ENCODE measurements at places on chromosomes 2 and 18. TPM values are rescaled to one million over a fixed set of nuclear protein-coding genes. Genes with fewer than 3 reads are reported as not detected.

Gene MEMO1
- total RNA-seq, result 75.3 TPM

GRCh38 chr2:28428486-28428885 lies 35.8 kb downstream of the FOSL2 start:
- DNase-seq, result no peak

DNA sequence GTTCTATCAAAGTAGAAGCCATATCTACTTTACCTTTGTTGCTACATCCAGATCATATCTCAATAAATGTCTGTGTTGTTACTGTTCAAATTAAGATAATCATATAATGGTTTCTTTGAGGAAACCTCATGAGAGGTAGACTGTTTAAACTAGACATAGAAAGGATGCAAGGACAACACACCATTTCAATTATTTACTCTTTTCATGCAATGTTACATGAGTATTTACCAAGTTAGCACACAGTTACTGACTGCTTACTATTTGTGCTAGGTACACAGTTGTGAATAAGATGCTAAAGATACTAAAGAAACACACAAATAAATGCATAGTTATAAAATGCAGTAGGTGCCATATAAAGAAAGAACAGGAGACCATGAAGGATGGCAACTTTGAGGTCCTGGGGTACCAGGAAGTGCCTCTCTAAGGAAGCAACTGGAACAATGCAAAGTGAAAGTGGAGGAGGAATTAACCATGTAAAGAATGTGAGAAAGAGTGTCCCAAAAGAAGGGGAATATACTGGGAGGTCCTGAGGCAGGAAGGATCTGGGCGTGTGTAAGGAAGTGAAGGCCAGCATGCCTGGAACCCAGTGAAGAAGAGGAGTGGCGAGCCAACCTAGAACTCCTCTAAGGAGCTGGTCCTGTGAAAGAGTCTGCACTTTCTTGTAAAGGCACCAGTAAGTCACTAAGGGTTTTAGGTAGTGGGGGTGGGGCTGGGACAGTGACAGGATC lies 39.4 kb downstream of the RBMS1 start:
- DNase-seq, result no peak

Gene HJURP
- 5.8 TPM for total RNA-seq

GRCh38 chr2:74851191-74851566 lies 17.3 kb downstream of the HK2 start:
- DNase-seq, result no peak

DNA sequence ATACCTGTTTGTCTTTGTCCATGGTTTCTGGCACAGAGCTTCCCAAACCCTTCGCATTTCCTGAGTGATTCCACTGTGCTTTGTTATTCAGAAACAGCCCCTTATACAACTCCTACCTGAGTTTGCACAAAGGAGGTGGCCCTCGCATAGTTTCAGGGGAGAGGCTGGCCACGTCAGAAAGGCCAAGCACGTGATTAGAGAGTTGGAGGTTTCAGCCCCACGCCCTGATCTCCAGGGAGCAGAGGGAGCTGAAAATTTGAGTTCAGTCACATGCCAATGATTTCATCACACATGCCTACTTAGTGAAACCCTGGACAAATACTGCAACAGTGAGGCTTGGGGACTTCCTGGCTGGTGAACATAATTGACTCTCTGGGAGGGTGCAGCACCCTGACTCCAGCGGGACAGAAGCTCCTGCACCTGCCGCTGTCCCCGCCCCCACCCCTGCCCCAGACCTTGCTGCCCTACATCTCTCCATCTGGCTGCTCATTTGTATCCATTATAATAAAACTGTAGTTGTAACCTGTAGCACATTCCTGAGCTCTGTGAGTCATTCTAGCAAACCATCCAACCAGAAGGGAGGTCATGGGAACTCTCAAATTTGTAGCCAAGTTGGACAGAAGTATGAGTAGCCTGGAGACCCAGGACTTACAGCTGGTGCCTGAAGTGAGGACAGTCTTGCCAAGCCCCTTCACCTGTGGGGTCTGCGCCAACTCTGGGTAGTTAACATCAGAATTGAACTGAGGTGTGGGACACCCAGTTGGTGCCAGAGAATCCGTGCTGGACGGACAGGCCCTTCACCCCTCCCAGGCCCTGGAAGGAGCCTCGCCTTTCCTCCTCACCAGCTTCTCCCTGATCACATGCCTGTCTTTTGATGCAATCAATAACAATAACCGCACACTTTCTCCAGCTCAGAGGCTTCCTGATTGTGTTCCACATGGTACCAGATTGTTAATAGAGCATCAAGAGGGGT lies 224.3 kb downstream of the ANAPC1 start:
- DNase-seq, result no peak

GRCh38 chr2:175441181-175441761 lies 259.8 kb upstream of the ATP5MC3 start:
- no peak for DNase-seq

DNA sequence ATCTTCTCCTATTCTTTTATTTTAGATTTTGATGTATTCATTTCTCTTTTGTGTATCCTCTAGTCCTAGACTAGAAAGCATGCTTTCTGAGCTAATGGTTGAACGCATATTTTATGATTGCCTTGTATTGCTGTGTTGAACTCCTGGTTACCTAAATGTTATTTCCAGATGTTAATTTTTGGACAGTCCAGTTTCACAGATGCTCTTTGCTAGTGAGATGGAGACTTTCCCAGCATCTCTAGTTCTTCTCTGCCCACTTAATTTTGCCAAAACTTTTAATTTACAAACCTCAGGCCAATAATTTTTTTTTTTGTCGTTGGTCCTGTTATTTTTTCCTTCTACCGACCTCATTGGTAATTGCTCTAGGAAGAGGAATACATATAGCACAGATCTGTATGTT lies 153.2 kb downstream of the HAUS1 start:
- DNase-seq, result no peak

Gene IGFBP5
- total RNA-seq, result 2.7 TPM

DNA sequence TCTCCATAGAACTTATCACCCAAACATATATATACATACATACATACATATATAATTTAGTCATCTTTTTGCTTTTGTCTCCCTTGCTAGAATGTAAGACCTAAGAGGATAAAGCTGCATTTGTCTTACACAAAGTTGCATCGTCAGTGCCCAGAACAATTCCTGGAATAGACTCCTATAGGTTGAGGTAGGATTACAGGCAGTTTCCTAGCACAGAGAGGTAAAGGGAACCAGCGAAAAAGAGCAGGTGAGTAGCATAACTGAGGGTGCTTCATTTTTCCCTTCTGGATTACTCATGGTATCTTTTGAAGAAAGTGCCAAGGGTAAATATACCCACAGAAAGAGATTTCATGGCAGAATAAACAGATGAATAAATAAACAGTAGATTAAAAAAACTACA lies 68.1 kb upstream of the AMMECR1L start:
- DNase-seq, result no peak

Gene GBX2
- total RNA-seq, result not detected

Gene DBI
- 99.8 TPM for total RNA-seq

DNA sequence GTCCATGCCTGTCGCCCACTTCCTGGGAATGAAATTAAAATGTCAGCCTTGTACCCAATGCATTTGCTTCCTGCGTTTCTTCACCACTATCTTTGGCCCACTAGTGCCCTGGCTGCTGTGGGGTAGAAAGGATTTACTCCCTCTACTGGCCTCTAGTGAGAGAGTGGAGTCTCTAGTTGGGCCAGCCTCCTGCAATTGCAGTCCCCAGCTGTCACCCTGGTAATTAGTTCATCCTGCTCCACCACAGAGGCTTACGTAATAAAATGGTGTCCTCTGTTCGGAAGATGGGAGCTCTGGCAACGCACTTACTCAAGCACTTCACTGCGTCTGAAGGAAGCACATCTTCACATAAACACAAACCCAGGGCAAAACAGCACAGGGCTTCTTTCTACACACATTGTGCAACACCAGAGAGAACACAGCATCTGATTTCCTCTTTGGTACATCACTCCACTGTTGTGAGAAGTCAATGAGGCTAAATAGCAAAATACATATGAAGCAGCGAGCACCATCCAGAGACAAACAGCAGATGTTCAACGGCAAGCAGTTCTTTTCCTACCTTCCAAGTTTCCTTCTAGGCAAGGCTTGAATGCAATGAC lies 274.6 kb downstream of the LRATD1 start:
- DNase-seq, result no peak

Gene SNORC
- 1.7 TPM for total RNA-seq

- DNase-seq, result no peak
Measured at GRCh38 chr2:134161170-134161547, 92.7 kb upstream of the MGAT5 start.

Gene FABP1
- total RNA-seq, result 0.40 TPM

DNA sequence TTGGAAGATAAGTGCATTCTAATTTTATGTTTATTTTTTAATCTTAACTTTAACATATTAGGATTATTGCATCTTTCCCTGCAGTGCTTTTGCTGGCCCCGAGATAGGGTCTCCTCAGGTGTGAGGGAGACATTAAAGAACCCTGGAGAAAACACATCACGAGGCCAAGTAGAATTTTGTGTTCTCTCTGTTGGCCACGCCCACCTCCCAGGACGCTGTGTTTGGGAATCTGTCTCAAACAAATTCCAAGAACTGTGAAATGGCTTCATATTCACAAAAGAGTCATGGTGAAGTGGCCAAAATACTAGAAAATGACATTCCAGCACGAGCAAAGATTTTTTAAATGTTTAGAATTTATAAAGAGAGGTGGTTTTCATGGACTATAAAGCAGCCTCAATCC lies 27.3 kb downstream of the RNF144A start:
- DNase-seq, result no peak

DNA sequence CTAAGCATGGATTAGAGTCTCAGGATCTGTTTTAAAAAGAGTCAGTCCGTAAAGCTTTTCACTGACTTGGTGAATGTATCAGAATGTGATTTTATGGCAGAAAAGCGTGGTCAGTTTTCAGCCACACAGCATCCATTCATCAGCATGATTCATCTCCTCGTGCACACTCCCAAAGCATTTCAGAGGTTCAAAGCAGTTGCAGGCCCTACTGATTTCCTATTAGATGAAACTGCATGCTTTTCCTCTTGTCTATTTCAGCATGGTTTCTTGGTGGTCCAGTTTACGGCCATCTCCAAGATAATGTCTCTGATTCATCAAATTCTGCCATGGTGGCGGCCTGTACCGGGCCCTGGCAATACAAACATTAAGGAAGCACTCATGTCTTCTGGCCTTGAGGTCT lies 4.8 kb upstream of the PARD6G start:
- no peak for DNase-seq

Gene CFAP53
- 0.14 TPM for total RNA-seq

Gene ZNF397
- total RNA-seq, result 14.3 TPM

Gene LGALSL
- 0.73 TPM for total RNA-seq

- DNase-seq, result no peak
Measured at GRCh38 chr2:234146087-234146826, 95.8 kb downstream of the SPP2 start.

Gene LHCGR
- total RNA-seq, result not detected

Gene FEV
- not detected for total RNA-seq

Gene RAD51AP2
- total RNA-seq, result not detected

GRCh38 chr2:205261516-205262020 lies 420.7 kb upstream of the NRP2 start:
- no peak for DNase-seq

- DNase-seq, result no peak
Measured at GRCh38 chr2:196719110-196719872, 79.8 kb downstream of the CCDC150 start.

- no peak for DNase-seq
Measured at GRCh38 chr2:231297108-231297908, 98.2 kb upstream of the B3GNT7 start.

DNA sequence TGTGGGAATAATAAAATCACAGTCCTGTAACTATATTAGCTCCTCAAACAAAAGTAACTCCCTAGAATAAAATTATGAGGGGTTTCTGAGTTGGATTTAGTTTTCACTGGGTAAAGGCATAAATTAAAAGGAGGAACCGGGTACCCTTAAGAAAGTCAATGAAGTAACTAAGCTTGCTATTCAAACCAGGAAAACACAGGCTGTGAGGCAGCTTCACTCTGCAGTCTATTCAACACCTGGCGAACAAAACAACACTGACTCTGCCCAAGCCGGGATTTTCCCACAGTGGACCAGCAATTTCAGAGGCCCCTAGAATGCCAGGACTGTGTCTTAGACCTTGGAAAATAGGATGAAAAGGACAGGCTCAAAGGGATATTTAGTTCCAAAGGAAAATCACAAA lies 24.6 kb upstream of the CREB1 start:
- DNase-seq, result no peak

- no peak for DNase-seq
Measured at GRCh38 chr2:85854166-85854509, 34.7 kb downstream of the ST3GAL5 start.

Gene RIT2
- not detected for total RNA-seq

GRCh38 chr2:40199771-40200170 lies 252.1 kb downstream of the SLC8A1 start:
- DNase-seq, result no peak

Gene CREG2
- not detected for total RNA-seq

DNA sequence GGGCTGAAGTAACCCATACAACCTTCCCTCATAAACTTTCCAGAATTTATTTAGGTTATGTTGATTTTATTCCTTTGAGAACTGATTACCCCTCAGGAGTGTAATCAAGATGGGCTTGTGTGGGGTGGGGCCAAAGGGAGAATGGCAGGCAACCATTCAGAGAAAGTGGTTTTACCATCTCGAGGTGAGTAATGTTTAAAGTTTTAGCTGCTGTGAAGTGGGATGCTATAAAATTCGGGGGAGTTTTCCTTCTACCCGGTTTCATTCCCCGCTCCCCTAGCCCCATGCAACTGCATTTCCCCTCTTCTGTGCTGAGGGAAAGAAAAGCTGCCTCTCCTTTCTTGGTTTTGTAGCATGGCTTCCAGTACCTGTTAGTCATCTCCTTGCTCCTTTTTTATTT lies 34.7 kb downstream of the MAP4K4 start:
- no peak for DNase-seq

Gene GKN2
- total RNA-seq, result not detected

DNA sequence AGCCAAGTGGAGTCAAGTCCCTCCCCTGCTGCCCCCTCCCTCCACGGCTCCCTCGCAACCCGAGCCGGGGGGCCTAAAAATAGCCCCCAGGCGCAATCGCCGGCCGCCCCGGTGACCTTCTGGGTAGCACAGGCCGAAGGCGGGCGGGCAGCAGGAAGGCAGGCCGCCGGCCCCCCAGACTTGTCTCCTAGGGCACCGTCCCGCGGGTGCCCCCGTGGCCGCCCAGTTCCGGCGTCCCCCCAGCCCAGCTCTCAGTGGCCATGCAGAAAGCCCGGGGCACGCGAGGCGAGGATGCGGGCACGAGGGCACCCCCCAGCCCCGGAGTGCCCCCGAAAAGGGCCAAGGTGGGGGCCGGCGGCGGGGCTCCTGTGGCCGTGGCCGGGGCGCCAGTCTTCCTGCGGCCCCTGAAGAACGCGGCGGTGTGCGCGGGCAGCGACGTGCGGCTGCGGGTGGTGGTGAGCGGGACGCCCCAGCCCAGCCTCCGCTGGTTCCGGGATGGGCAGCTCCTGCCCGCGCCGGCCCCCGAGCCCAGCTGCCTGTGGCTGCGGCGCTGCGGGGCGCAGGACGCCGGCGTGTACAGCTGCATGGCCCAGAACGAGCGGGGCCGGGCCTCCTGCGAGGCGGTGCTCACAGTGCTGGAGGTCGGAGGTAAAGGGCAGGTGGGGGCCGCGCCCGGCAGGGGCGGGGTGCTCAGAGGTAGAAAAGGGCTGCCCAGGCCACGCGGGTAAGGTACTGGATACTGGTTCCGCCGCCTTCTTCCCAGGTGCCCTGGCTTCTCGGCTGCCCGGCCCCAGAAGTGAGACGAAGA lies at the start of gene SPEG:
SPEG (plus strand) TSS at position 126 of the 808 bp plus-strand sequence; CDS start at position 261, 135 bp downstream.
- DNase-seq, result no peak

Gene RSAD2
- total RNA-seq, result 4.3 TPM
